Diencephalon (tissue), 1 donor: ENCODE measurements at places on chromosomes 1 and 21. TPM values are rescaled to one million over a fixed set of nuclear protein-coding genes. Genes with fewer than 3 reads are reported as not detected.

RGS13 gene
- 1.2 TPM for total RNA-seq

DNASE2B gene
- 0.23 TPM for total RNA-seq

TNFRSF18 gene
- not detected for total RNA-seq

ELF3 gene
- total RNA-seq: not detected

GBP4 gene
- total RNA-seq: 1.8 TPM

ENSA gene
- 127 TPM for total RNA-seq

DHRS3 gene
- 28.4 TPM for total RNA-seq

LCA5L gene
- 1.2 TPM for total RNA-seq

LEMD1 gene
- total RNA-seq: 4.6 TPM

MAP3K7CL gene
- total RNA-seq: 2.8 TPM

F3 gene
- total RNA-seq: 47.1 TPM

COL8A2 gene
- total RNA-seq: 2.1 TPM

PADI4 gene
- total RNA-seq: 0.23 TPM

NBPF4 gene
- total RNA-seq: 0.46 TPM

TM2D1 gene
- 73.4 TPM for total RNA-seq
